ENCODE measurements at places on chromosomes 2 and 18. TPM values are rescaled to one million over a fixed set of nuclear protein-coding genes. Genes with fewer than 3 reads are reported as not detected.

DNA sequence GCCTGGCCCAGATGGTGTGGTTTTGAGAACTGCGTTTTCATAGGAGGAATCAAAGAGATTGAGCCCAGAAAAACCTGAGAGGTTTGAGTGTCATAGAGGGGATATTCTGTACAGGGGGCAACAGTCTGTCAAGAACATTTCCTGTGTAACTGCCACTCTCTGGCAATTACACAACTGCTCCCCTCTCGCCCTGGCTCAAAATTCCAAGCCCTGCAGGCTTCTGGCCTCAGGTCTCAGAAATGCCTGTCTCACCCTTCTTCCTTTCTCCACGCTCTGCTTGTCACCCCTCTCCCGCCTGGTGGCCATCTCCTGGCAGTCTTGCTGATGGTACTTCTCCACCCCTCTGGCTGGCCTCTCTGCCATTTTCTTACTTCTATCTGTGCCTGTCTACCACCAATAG lies 4.0 kb downstream of the VAMP5 start:
- DNase-seq = no peak

Gene DNAH7
- total RNA-seq = not detected

Gene SLC5A7
- total RNA-seq = not detected

- no peak for DNase-seq
Measured at GRCh38 chr2:133975676-133976428, 278.0 kb upstream of the MGAT5 start.

Gene GALNT5
- not detected for total RNA-seq

Gene SF3B6
- 137 TPM for total RNA-seq

Gene NR4A2
- 22.1 TPM for total RNA-seq

DNA sequence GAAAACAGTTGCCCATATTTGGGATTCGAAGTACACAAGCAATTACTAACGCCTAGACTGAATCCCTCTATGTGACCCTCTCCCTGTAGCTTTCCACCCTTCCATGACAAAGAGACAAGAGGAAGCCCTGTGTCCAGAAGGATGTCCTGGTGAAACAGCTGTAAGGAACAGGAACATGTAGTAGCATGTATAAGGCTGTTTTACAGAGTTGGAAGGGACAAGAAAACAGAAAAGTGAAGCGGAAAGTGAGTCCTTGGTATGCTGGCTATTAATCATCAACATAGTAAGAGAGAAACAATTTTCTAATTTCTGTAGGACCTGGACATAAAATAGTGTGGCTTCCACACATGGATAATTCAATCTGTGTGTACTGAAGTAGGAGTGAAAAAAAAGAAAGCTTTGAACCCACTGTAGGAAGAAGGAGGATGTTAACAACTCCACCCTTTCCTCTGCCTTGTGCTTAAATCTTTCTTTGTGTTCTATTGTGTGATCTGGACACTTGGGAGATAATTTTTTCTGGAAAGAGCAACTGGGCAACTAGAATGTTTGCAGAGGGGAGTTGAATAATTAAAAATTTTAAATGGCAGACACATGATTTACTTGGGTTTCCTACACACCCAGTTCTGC lies 162.3 kb upstream of the ZSWIM2 start:
- no peak for DNase-seq

DNA sequence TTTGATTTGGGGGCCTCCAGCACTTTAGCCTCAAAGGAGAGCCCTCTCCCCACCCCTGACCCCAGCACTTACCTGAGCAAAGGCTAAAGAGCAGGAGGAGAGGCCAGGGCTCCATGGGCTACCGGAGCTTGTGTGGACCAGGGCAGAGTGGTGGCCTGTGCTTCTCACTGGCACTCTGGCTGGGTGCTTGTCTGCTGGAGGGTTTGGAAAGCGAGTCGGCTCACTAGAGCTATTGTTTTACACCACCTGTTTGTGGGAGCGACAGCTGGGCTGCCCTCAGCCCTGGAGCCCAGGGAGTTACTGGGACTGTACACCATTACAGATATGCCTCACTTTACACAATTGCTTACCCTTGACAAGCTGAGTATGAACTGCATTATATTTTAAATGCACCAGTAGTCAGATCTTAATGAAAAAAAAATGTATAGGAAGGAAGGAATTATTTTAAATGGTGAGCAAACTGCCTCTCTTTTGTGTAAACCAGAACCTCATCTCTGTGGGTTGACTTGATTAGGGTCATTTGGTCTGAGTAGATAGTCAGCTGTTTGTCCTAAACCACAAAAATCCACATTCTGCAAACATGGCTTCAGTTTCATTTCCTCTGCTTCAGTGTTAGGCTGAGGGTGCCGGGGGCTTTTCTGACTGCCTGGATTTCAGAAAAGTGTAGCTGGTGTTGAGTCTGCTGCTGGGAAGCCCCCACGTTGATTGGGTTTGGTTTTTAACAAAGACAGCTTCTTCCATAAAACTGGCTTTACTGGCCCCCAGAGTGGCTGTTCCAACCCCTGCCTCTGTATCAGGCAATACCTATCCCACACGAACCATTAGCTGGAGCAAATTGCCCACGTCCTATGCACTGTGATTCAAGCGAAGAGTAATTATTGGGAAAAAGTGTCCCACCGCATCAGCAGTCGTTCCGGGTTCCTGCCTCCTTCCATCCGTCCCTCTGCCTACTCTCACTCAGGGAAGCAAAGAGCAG lies at the start of gene CHRNA1:
Gene CHRNA1 (minus strand): TSS at position 193 of the 976 bp plus-strand sequence. CDS start 78 bp downstream, at position 115.
- no peak for DNase-seq

Gene ABCG8
- total RNA-seq = 0.23 TPM

Gene SLC23A3
- total RNA-seq = 1.9 TPM

- no peak for DNase-seq
Measured at GRCh38 chr2:169036736-169037440, 5.8 kb upstream of the ABCB11 start.

Gene NT5C1B
- not detected for total RNA-seq
